ENCODE measurements at places on chromosomes 6 and 20.

DNA sequence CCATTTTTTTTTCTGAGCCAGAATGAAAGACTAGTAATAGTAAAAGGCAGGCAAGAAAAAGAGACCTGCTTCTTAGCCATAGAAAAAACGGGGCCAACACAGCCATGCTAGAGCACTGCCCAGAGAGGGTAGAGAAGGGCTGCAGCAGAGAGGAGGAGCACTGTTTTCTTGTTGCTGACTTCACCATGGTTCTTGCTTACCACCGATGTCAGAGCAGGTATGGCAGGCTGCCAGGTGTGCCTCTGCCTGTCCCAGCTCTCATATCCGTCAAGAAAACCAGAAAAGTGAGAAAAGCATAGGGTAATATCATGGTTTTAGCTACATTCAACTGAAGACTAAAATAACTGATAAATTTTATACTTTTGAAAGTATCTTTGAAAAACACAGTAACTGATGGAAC lies 60.7 kb downstream of the DTNBP1 start:
- DNase-seq: no peak

- DNase-seq: no peak
These were observed 63.7 kb downstream of the GPX5 start for GRCh38 chr6:28589234-28589956.

- DNase-seq: no peak
These were observed 90.6 kb downstream of the MAP3K4 start for GRCh38 chr6:161082215-161082614.

GRCh38 chr6:125252891-125253290 lies 48.9 kb downstream of the HDDC2 start:
- DNase-seq: no peak
